Left lobe of liver (tissue), 2 donors: ENCODE measurements at places on chromosomes 12 and 14.

DNA sequence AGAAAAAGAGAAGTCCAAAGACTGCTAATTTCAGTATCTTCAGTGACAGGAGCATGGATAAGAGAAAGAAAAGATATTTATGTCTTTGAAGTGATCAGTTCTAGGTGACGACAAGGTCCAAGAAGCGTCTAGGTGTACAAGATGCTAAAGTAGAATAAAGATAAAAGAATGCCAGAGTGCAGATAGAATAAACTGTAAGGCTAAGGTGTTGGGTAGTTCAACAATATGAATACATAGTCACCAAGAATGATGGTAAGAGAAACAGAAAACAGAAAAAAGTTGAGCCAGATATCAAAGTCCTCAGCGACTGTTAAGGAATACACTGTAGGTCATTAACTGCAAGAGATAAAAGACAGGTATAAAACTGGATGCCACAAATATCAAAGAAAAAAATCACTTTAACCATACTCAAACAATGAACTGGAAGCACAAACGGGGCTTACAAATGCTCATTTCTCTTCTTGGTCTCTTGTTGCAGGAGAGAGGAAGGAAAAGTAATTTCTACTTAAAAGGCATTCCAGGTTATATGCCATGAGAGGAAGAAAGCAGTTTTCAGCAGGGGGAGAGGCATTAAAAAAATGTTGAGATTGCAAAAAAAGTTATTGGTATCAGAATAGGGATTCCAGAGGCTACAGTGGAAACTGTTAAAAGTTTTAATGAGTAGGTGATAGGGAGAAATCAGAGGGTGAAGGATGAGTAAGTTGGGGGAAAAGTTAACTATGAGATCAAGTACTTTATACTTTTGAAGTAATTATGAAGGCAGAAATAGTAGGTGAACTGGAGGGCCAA is 121.5 kb downstream of the CEP83 start:
- no peak for DNase-seq

DNA sequence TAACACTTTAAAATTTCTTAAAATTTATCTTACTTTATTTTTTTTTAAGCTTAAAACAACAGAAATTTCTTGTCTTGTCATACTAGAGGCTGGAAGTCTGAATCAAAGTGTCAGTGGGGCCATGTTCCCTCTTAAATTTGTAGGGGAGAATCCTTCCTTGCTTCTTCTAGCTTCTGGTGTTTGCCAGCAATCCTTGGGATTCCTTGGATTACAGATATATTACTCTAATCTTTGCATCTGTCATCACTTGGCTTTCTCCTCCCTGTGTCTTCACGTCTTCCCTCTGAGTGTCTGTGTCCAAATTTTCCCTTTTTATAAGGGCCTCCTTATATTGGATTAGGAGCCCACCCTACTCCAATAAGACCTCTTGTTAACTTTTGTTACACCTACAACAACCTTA is 135.6 kb upstream of the PTPRB start:
- no peak for DNase-seq

DNA sequence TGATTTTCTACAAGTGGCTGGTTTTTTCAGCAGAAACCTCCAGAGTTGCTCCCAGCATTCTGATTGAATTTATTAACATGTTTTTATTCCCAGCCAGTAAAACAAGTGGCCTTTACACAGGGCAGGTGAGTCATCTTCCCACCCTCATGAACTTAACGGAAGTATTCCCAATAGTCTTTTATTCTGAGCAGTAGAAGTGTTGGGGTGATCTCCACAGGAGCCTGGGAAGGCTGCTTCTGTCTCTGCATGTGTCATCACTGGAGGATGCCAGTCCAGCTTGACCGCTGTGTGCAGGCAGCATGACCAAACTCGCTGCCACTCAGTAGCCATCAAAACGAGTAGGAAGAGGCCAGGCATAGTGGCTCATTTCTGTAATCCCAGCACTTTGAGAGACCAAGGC is 13.4 kb upstream of the DNAH10 start:
- no peak for DNase-seq

- no peak for DNase-seq
Observed at GRCh38 chr12:113954547-113954946, 11.6 kb downstream of the RBM19 start.

- no peak for DNase-seq
Observed at GRCh38 chr12:40104461-40105264, 1.2 kb downstream of the SLC2A13 start.

DNA sequence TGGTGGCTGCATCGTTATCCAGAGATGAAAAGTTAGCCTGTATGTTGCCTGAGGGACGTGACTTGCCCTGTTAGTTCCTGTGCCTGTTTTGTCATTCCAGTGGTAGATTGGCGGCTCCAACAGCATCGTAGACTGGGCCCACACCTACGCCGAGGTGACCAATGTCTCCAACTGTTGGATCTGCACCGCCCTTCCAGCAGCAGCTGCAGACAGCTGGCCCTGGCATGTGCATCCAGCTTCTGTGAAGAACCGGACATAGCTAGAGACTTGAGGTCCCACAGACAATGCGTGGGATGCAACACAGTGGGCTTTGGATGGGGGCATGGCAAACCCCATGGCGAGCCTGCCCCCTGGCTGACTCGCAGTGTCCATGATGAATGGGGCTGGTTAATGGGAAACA is 93.0 kb upstream of the TMPO start:
- no peak for DNase-seq

DNA sequence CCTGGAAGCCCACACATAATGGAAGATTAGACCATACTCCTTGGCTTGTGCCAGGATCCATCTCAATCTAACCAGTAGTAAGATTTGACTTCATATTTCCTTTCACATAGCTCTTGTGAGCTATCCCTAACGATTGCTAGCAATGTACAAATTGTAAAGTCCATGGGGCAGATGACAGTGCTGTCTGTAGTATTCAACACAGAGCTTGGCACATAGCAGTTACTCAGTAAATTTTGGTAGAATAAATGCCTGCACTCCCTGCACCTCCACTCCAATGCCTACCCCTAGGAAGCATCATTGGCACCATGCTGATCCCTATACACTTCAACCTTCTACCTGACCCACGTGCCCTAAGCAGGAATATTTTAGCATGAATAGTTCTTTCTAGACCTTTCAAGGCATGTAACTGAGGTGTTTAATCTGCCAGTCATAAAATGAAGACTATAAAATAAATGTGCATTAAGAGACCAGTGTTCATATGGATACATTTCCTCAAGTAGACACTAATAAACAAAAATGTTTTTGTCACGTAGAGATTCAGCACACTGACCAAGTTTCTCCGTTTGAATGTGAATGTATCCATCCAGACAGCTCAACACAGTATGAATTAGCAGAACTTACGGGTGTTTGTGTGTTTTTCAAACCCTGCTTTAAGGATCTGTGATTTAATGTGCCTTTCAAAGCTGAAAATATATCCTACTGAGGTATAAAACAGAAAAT is 98.8 kb downstream of the BMP4 start:
- no peak for DNase-seq

DNA sequence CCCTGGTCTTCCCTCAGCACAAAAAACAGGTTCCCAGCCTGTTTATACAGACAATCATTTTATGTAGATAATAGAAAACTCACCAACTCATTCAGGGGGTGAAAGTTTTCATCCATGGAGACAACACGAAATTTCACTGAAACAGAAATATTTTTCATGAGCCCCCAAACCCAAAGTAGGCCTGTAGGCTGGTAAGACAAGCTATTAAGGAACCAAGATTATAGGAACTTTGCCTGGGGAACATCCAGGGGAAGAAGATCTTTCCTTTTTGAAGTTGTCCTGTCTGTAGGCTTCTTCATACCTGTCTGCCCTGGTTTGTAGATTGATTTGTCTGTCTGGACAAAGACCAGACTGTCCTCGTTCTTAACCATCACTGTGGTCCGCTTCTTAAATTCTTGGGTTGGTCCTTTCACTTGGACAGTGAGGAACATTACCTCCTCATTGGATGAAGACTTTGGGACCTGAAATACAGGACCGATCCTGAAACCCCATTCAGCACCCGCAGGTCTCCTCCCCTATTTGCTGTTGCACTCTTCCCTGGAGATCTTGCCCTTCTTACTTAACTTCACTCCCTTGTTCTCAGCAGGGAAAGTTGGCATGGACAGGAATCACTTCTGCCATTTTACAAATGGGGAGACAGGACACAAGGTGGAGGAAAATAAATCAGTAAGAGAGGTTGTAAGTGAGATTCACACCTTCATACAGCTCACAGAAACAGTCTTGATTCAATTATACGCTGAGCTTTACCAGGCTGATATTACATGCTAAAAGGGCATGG is 3.5 kb downstream of the A2M start:
- DNase-seq: no peak

DNA sequence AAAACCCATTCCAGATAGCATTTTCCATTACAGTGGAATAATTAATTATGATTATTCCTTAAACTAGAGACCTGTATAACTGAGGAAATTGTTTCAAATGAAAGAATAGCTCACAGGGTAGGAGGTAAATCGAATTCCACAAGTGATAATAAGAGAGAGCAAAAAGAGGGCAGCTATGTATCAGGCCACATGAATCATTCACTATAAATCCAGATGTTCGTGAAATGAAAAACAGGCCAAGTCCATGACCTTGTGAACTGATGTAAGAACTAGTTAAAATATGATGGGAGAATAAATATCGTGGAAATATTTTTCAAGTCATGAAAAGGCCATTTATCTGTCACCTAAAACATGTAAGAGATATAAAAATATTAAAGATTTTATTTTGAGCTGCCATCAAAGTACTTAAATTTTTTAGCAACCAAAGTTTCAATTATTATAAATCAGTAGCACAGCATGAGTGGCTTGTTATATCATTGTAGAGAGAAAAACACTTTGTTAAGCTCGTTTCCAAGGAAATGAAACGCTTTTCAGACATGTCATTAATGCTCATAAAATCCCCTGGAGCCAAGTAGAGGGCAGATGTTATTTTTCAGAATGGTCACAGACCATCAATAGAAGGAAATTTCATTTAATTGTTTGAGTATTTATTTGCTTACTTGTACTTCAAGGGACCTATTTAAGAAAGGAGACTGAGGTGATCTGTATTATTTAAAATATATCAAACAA is 120.6 kb upstream of the CDKN3 start:
- DNase-seq: no peak

- DNase-seq: no peak
Observed at GRCh38 chr12:91191513-91192111, 9.0 kb upstream of the DCN start.

GRCh38 chr14:37985826-37986470 is 221.8 kb upstream of the SSTR1 start:
- DNase-seq: no peak

DNA sequence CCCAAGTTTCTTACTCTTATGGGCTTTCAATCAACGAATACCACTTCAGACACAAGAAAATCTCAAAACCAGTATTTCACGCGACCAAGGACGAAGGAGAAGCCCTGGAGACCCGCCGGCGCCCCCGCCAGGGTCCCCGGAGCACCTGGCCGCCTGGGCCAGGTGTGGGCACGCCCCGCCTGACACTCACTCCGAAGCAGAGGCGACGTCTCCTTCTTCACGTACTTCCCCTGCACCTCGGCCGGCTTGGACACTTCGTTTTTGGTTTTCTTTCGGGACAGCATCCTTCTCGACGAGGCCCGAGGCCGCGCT is 466 bp downstream of the SAV1 start:
- DNase-seq: no peak

DNA sequence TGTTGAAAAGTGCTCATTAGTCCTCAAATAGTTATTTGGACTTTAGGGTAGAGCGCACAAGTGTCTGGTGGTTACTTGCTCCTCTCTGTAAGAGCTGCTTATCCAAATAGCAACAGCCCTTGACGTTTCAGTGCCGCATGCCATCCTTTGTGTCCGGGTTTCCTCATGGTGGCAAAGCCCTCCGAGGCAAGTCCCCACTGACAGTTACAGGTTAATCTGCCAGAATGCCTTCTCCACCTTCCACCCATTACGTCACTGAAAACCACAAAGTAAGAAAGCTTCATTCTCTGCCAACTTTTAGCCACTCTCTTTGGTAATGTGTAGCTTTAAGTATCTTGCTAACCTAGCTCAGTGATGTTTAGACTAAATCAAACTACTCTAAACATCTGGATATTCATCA is 78.6 kb downstream of the POLR3B start:
- no peak for DNase-seq

- no peak for DNase-seq
Observed at GRCh38 chr12:85829391-85829790, 6.8 kb downstream of the RASSF9 start.

- DNase-seq: no peak
Observed at GRCh38 chr12:18591473-18591872, 146.3 kb downstream of the PLCZ1 start.

GRCh38 chr12:103181366-103182152 is 224.1 kb downstream of the ASCL1 start:
- no peak for DNase-seq

DNA sequence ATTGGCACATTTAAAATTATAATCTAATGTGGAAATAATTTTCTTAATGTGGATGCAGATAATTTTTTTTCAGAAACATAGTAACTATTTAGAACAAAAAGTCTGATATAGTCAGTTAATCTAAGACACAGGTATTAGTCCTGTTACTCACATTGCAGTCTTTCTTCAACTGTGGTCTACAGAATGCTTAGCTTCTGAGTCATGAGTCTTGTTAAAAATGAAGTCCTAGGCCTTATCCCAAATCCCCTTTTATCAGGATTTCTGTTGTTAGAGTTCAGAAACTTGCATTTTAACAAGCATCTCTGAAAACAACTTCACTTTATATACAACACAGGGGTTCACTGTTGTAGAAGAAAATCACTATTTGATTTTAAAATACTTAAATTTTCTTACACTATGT is 112.2 kb downstream of the SLC16A7 start:
- DNase-seq: no peak

GRCh38 chr12:28202374-28203130 is 12.3 kb downstream of the CCDC91 start:
- DNase-seq: no peak

DNA sequence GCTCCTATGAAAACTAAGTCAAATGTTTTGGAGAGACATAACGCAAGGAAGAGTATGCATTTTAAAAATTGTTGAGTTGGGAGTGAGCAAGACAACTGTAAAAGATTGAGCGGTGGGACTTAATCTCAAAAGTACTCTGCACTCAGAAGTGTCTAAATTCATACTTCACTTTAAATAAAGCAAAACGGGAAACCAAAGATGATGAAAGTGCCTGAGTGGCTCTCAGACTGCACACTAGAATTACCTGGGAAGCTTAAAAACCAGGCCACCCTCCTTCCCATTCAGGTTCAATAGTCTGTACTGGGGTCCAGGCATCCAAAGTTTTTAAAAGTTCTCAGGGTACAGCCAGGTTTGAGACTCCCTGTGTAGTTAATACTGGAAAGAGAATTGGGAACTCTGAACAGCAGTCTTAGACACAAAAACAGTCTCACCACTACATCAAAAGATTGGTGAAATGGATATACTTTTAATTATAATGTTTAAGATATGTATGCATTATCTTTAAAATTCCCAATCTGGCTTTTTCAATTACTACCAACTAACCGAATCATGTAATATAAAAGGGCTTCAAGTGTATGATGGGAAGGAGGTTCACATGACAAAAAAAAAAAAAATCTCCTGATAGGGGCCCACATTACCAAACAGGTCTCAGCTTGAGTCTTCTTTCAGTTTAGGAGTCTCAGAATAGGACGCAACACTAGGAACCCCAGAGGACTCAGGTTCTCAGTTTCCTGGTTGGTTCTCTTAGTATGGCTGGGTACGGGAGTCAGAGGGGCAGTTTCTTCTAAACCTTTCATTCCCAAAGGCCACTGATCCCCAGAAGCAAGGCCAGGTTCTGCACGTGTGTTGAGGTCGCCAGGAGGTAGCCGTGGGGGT is 1.0 kb downstream of the HOMEZ start:
- no peak for DNase-seq
